Uterine smooth muscle cell (primary cell): ENCODE measurements at places on chromosomes 6 and 20. TPM values are rescaled to one million over a fixed set of nuclear protein-coding genes. Genes with fewer than 3 reads are reported as not detected.

Gene ZNF334
- total RNA-seq, result 4.8 and 6.9 TPM in 2 replicates

Gene ENPP5
- total RNA-seq, result 0.50 and 0.55 TPM in 2 replicates

Gene OPRM1
- not detected in 2 replicates for total RNA-seq

Gene UCKL1
- total RNA-seq, result 22.4 and 24.0 TPM in 2 replicates

Gene LRFN2
- total RNA-seq, result not detected in 2 replicates

Gene GJA10
- total RNA-seq, result not detected in 2 replicates

Gene ABHD12
- 45.9 and 48.1 TPM in 2 replicates for total RNA-seq

Gene COL20A1
- under 0.01 TPM in 1 of 2 replicates, not detected in the other for total RNA-seq

Gene RSPO4
- total RNA-seq, result not detected in 2 replicates

Gene TRDN
- not detected in 2 replicates for total RNA-seq

Gene SIRT5
- total RNA-seq, result 5.9 and 9.4 TPM in 2 replicates

Gene DOP1A
- total RNA-seq, result 27.9 and 28.4 TPM in 2 replicates

Gene FILIP1
- total RNA-seq, result 0.62 and 1.4 TPM in 2 replicates

Gene PRKN
- total RNA-seq, result 2.9 and 3.4 TPM in 2 replicates

Gene HCRTR2
- total RNA-seq, result not detected in 2 replicates

Gene EPPIN
- total RNA-seq, result not detected in 2 replicates

Gene RNF182
- 1.1 and 1.8 TPM in 2 replicates for total RNA-seq

Gene RBPJL
- not detected in 2 replicates for total RNA-seq

Gene GHRH
- total RNA-seq, result not detected in 2 replicates

Gene C6orf163
- total RNA-seq, result 1.00 and 2.1 TPM in 2 replicates

Gene HRH3
- not detected in 2 replicates for total RNA-seq

Gene AGER
- 0.12 and 0.44 TPM in 2 replicates for total RNA-seq

Gene NMBR
- total RNA-seq, result 0.11 and 0.12 TPM in 2 replicates

Gene SLC22A7
- not detected in 2 replicates for total RNA-seq

Gene FERMT1
- total RNA-seq, result 5.2 and 7.7 TPM in 2 replicates

Gene TFAP2C
- total RNA-seq, result 8.5 and 9.5 TPM in 2 replicates

Gene POM121L2
- not detected in 2 replicates for total RNA-seq

Gene HLA-DOA
- total RNA-seq, result not detected in 2 replicates

Gene DSP
- 0.25 and 0.33 TPM in 2 replicates for total RNA-seq

Gene CDH22
- total RNA-seq, result under 0.01 TPM in 1 of 2 replicates, not detected in the other

Gene FUT9
- under 0.01 TPM in 1 of 2 replicates, not detected in the other for total RNA-seq

Gene SIRPG
- not detected in 2 replicates for total RNA-seq
